ENCODE measurements at places on chromosomes 1 and 21.

DNA sequence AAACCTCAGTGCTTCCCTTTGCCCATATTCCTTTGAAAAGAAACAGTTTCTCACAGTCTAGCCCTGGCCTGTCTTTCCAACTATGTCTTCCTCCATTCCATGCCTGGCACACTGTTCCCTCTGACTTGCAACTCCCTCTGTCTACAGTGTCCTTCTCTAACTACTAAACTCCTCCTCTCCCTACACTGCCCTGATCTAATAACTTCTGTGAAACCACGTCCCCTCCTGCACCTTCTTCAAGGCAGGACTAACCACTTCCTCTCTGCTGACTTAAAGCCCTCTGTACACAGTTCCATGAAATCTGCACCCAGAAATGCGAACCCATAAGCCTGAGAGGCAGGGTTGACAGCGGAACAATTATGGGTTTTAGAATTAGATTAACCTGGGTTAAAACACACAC is 62.2 kb upstream of the ATP1B1 start:
- peaks cover 67% of the 10 kb centered on the region for H3K4me1 ChIP-seq
- H3K36me3 ChIP-seq, result peaks cover 22% of the 10 kb centered on the region
- H3K27ac ChIP-seq, result peak overlapping the region; percentile 88
- DNase-seq, result peak; percentile 68

- no peaks in the 10 kb centered on the region for H3K4me1 ChIP-seq
- H3K36me3 ChIP-seq, result peaks cover 55% of the 10 kb centered on the region
- H3K27me3 ChIP-seq, result no peaks in the 10 kb centered on the region
- H3K4me3 ChIP-seq, result no peak overlapping the region
Measured at GRCh38 chr1:171530676-171531075, 45.3 kb downstream of the PRRC2C start.

GRCh38 chr1:66331658-66332547 is 202.1 kb upstream of the SGIP1 start:
- peak overlapping the region; percentile 98 for H3K27ac ChIP-seq
- H3K27me3 ChIP-seq, result no peaks in the 10 kb centered on the region
- peaks cover 48% of the 10 kb centered on the region for H3K4me1 ChIP-seq

DNA sequence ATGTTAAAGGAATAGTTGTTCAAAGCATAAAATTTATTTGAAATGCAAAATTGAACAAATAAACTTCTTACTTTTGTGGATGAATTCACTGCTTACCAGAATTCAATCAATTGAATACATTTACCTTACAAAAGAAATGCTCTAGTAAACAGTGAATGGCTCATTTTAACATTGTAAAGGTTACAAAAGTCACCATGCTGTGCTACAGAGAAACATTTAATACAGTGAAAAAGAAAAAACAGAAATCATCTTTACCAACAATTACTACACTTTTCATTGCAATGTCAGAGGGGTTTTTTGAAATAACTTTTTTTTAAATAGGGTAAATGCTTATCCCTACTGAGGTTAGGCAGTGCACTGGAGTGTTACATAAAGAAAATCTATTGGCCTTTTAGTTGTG is 853.0 kb downstream of the NCAM2 start:
- no peaks in the 10 kb centered on the region for H3K36me3 ChIP-seq
- no peak overlapping the region for H3K4me3 ChIP-seq
- no peak overlapping the region for H3K27ac ChIP-seq
- no peaks in the 10 kb centered on the region for H3K4me1 ChIP-seq
- H3K27me3 ChIP-seq, result no peaks in the 10 kb centered on the region

- no peak overlapping the region for H3K27ac ChIP-seq
- H3K4me3 ChIP-seq, result no peak overlapping the region
- no peak for DNase-seq
- H3K36me3 ChIP-seq, result no peaks in the 10 kb centered on the region
- peaks cover 3% of the 10 kb centered on the region for H3K27me3 ChIP-seq
- no peaks in the 10 kb centered on the region for H3K4me1 ChIP-seq
Measured at GRCh38 chr1:178566187-178566586, 53.3 kb downstream of the TEX35 start.

- no peaks in the 10 kb centered on the region for H3K27me3 ChIP-seq
- no peak overlapping the region for H3K27ac ChIP-seq
- H3K4me3 ChIP-seq, result no peak overlapping the region
Measured at GRCh38 chr1:160431006-160431405, 30.6 kb downstream of the VANGL2 start.

DNA sequence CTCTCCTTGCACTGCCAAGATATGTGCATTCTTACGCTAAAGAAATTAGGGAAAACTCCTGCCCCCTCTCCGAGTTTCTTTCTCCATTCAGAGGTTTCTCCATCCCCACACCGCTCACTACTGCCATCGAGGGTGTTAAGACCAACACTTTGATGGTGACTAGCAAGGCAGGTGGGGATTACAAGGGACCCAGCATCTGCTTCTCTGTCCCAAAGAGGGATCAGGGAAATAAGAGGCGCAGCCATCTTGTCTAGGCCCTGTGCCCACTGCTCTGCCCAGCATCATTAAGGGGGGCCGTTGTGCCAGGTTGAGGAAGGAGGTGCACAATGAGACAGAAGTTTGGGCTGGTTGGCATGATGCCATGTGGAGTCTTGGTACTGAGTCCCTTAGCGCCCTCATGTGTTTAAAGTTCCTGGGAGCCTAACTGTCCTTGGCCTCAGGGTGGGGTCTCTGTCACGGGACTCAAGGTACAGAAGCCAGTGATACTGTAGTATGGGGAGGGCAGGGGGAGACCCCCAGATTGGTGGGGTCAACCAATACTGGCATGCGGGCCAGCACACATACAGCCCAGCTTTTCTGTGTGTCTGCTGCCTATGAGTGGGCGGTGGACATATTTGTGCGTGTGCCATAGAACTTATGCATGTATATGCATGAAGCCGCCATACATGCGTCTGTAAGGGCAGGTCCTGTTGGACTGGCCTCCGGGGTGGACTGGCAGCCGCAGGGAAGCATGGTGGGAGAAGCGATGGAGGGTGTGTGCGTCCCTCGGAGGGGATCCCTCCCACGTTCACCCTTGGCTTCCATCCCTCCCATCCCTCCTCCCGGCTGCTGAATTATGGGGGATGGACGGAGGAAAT is 5.5 kb downstream of the EFNA3 start:
- H3K36me3 ChIP-seq, result peaks cover 11% of the 10 kb centered on the region
- DNase-seq, result peak; percentile 58
- peaks cover 54% of the 10 kb centered on the region for H3K4me1 ChIP-seq
- peak overlapping the region; percentile 82 for H3K4me3 ChIP-seq
- peak overlapping the region; percentile 60 for H3K27ac ChIP-seq

DNA sequence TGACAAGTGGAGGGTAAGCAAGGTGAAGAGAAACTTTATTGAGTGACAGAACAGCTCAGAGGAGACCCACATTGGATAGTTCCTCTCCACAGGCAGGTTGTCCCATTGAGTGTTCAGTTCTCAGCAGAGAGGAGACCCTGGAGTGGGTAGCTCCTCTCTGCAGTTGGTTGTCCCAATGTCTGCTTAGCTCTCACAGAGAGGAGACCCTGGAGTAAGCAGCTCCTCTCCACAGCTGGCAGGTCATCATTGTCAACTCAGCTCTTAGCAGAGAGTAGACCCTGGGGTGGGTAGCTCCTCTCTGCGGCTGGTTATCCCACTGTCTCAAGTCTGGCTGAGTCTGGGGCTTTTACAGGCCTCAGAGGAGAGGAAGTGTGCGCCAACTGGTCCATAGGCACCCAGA is 6.0 kb upstream of the CHD1L start:
- no peak for DNase-seq
- H3K4me3 ChIP-seq, result no peak overlapping the region
- no peaks in the 10 kb centered on the region for H3K4me1 ChIP-seq
- H3K36me3 ChIP-seq, result no peaks in the 10 kb centered on the region
- peaks cover 24% of the 10 kb centered on the region for H3K27me3 ChIP-seq
